A549 treated with Hydrocortisone at 1 μM for 4 hours (cell line): ENCODE measurements at places on chromosomes 2 and 18. TPM values are rescaled to one million over a fixed set of nuclear protein-coding genes. Genes with fewer than 3 reads are reported as not detected.

NCL gene
- 736 to 811 TPM (median 754 TPM) in 5 replicates for total RNA-seq

SLC30A3 gene
- 2.8 to 3.6 TPM (median 3.2 TPM) in 5 replicates for total RNA-seq

AQP12B gene
- total RNA-seq, result not detected in 5 replicates

IL18RAP gene
- total RNA-seq, result 0.03 to 0.09 TPM (median 0.06 TPM) in 4 of 5 replicates, not detected in the other

CDH20 gene
- total RNA-seq, result not detected in 5 replicates

MGAT5 gene
- total RNA-seq, result 11.8 to 20.7 TPM (median 15.8 TPM) in 5 replicates

FAM110C gene
- 0.08 to 0.30 TPM (median 0.21 TPM) in 5 replicates for total RNA-seq

POTEF gene
- total RNA-seq, result not detected in 5 replicates

NEMP2 gene
- 7.1 to 8.4 TPM (median 7.3 TPM) in 5 replicates for total RNA-seq

GYPC gene
- total RNA-seq, result not detected in 5 replicates

COL6A3 gene
- total RNA-seq, result 0.14 to 0.43 TPM (median 0.36 TPM) in 5 replicates
